GM12891 (cell line): ENCODE measurements at places on chromosomes 6 and 20.

DNA sequence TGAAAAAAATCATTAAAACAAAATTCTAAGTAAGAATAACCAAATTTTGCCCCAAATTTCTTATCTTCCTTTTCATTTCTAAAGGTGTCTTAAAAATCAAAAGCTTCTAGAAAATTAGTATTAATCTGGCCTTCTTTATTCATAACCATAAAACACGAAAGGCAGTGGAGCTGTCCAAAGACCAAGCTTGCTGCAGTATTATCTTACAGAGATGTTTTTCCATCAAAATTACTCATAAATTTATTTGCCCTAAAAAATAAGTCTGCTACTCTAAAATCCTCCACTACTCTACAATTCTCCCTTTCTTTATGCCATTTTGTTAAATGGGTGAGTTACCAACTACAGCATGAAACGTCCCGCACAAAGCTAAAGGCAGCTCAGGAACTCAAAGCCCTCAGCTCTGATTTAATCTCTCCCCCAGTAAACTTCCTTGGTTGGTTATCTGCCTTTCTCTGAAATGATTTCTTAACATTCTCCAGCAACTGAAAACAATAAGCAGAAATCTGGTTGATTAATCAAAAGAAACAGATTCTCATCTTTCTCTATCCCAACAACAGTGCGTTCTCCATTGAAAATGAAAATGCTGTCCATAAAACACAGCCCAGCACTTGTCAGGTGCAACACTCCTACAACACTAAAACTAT is 2.1 kb downstream of the USP49 start:
- DNase-seq = no peak

GRCh38 chr6:132414761-132415160 is 13.5 kb upstream of the MOXD1 start:
- no peak for DNase-seq

- no peak for DNase-seq
These were observed 106.8 kb downstream of the COL19A1 start for GRCh38 chr6:69973138-69973537.

GRCh38 chr6:53731866-53732636 is 62.8 kb upstream of the LRRC1 start:
- no peak for DNase-seq

GRCh38 chr6:26394289-26394688 is 7.8 kb upstream of the BTN3A1 start:
- no peak for DNase-seq

DNA sequence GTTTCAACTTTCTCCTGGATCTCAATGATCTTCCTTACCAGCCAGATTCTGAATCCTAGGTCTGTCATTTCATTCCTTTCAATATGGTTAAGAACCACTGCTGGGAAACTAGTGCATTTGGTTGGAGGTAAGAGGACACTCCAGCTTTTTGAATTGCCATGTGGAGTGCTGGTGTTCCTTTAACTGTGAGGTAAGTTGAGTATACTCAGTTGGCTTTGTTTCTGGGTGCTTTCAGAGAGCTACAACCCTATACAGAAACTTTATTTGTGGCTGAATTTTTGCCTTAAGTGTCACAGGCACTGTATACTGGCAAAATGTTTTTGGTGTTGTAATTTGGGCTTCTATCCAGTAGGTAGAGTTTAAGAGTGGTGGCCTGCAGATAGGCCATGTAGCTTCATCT is 175.8 kb downstream of the TBC1D32 start:
- DNase-seq = no peak
